ENCODE measurements at places on chromosomes 7 and 10.
A peak's percentile ranks its signal among the peaks of the same experiment; 100 is the strongest.

- no peak for DNase-seq
Measured at GRCh38 chr7:132218876-132219275, 357.4 kb downstream of the PLXNA4 start.

GRCh38 chr7:46256870-46257661 lies 336.0 kb upstream of the IGFBP3 start:
- no peak for DNase-seq

DNA sequence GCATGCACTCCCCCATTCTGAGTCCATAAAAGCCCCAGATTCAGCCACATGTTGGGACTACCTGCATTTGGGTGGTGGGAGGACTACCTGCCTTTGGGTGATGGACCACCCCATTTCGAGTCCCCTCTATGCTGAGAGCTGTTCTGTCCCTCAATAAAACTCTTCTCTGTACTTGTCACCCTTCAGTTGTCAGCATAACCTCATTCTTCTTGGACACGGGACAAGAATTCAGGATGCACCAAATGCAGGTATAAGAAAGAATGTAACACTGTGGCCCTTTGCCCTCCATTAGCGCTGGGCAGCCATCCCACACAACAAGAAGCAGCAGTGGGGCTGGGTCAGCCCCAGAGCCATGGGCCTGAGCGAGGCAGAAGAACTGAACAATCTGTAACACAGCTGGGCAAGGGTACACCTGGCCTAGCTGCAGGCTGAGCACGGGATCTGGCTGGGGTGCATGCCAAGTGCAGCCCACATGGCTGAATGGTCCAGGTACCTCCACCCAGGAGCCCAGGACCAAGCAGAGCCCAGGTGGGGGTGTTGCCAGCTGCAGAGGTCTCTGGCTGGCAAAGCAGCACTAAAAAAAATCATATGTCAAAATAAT lies 1344.3 kb upstream of the LRRTM3 start:
- DNase-seq = no peak

- DNase-seq = peak; percentile 18
Measured at GRCh38 chr10:58641095-58641531, 128.4 kb downstream of the BICC1 start.

DNA sequence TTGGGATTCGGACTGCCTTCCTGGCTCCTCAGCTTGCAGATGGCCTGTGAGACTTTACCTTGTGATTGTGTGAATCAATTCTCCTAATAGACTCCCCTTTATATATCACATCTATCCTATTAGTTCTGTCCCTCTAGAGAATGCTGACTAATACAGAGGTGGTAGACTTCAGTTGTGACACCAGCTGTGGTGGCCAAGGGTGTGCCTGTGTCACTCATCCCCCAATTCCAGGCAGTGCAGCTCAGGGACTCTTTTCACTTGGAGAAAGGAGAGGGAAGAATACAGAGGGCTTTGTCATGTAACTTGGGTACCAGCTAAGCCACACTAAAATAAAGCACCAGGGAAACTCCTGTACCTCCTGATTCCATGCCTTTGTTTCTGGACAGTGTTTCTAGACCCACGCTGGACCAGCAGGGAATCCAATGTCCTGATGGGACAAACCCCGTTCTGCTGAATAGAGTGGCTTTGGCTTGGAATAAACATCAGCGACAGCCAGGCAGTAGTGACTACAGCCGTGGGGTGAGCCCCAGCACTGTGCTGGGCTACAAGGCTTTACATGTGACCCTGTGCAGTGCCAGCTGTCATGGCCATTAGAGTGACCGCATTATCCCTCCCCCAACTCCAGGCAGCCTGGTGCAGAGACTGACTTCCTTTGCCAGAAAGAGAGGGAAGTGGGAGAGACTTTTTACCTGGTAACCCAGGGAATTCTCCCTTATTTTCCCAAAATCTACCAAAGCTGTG lies 233.6 kb downstream of the ANK3 start:
- no peak for DNase-seq

DNA sequence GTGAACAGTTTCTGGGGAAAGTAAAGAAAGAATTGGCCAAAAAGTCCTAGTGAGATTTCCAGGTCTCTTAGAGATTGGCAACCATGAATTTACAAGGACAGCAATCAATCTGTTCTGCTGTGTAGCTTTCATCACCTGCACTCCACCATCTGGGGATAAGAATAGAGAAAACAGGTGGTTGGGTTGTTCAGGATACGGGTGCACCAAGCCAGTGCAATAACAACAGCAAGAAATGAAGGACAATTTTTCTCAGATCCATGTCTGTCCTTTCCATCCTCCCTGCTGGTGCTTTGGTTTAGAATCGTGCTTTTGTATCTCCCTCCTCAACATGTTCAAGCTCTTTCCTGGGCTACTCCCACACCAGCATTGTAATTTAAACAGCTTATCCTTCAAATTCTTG lies 787.7 kb downstream of the GRID1 start:
- DNase-seq = no peak

DNA sequence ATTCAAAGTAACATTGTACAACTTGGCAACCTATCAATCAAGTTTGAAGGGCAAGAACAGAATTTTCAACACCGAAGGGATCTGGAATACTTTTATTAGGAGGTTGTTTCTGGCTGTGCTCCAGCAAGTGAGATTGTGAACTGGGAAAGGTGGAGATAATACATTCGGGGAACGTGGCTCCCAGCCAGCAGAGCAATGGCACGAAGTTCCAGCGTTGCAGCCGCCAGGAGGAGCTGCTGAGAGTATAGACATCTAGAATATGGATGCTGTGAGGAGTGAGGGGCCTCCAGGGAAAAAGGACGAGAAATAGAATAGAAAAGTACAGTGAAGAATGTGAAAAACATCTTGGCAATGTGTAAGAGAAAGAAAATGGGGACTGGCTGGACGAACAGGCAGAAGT lies 69.5 kb downstream of the TCERG1L start:
- DNase-seq = peak; percentile 0

DNA sequence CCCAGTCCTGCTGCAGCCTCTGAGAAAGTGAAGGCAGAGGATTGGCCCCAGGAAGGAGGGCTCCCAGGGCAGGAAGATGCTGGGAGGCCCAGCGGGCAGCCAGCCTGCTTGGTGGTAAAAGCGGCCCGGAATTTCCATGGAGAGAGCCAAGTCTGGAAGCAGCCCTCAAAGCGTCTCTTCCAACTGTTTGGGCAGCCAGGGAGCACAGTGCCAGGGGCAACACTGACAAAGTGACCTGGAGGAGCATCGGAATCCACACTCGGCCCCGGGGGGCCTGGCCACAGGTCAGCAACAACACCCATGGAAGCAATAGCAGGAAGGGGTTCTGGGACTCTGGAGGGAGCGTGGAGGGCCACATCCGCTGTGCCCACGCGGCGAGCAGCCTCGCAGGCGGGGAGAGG lies 63.2 kb upstream of the FGFR2 start:
- no peak for DNase-seq

DNA sequence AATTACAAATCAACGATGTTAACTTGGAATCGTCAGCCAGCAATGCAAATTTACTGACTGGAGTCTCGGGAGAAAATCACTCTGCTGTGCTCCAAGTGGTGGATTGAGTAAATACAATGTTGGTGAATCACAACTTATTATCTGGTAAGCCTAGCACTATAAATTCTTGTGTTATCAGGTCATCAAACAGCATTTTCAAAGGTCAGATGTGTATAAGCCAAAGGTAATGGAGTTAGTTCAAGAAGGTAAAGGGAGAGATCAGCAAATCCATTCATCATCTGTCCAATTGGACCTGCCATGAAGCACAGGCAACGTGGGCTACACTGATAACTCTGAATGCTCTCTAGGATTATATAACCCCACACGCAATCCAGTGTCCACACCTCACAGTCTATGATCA lies 13.9 kb downstream of the CUBN start:
- peak; percentile 18 for DNase-seq

DNA sequence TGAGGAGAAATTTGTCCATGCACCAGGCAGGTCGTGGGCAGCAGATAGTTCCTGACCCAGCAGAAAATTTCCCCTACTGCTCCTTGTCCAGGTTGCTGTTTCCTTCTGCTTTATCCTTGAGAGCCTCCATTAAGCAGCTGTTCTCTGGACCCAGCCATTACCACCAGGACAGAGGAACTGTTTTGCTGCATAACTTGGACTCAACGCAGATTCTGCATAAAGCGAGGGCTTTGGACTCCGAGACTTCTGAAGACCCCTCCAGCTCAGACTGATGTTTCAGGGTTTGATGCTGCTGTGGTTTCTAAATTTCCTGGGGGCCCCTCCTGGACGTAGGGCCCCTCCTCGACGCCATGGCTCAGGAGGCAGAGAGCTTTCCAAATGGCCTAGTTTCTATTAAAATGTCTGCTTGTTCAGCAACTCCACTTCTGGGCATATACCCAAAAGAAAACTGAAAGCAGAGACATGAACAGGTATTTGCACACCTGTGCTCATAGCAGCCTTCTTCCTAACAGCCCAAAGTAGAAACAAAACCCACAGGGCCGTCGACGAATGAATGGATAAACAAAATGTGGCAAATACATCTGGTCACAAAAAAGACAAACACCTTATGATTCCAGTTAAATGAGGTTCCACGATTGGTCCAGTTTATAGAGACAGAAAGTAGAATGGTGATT lies 28.3 kb upstream of the LMTK2 start:
- no peak for DNase-seq

- DNase-seq = no peak
Measured at GRCh38 chr10:46171661-46172060, 115.1 kb upstream of the ANTXRL start.

DNA sequence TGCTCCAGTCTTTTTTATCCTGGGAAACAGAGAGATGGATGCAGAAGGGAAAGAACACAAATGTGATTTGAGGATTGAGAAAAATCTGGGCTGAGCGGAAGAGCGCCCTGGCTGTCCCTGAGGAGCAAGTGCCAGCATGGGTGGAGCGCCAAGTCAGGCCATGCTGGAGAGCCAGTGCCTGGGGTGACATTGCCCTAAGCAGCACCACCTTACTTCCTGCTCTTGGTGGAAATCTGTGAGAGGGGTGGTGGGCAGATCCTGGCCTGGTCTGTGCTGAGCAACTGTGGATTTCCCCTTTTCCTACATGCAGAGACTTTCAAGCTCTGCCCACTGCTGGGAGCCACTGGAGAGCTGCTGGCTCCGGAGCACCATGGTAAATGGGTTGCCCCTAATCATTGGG lies 36.9 kb downstream of the DDIT4 start:
- no peak for DNase-seq

DNA sequence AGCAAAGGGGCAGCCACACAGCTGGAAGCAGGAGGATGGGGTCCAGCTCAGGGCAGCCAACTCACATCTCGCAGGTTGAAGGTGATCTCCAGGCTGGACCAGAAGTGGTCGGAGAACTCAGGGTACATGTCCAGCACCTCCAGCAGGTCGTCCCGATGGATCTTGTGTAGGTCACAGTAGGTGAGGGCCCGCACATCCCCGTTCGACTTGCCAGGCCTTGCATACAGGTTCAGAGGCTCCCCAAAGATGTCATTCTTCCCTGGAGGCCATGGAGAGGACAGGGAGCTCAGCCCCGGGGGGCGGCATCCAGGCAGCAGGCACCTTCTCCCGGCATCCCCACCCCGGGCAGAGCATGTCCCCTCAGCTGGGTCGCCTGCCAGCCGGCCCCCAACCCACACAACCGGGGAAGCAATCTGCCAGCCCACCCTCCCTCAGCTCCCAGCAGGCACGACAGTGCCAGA lies 29.3 kb downstream of the KCNH2 start:
- DNase-seq = no peak

GRCh38 chr10:119209035-119209735 lies 1.8 kb downstream of the GRK5 start:
- DNase-seq = no peak

GRCh38 chr7:109235316-109235715 lies 665.6 kb downstream of the DNAJB9 start:
- DNase-seq = no peak

DNA sequence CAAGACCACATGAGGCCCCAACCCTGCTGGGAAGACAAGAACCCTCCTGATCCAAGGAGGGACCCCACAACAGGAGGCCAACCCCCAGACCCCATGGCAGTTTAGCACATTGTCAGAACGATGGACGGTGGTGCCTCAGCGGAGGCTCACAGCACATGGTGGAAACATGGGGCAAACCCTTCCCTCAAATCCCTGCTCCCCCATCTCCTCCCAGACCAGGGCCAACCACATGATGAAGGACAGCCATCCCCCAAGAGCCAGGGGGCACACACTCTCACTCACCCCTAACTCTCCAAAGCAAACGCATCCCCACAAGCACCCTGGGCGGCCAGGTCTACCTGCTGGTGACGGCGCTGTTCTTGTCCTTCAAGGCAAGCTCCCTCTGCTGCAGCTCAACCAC lies 83.9 kb downstream of the MAD1L1 start:
- DNase-seq = no peak

DNA sequence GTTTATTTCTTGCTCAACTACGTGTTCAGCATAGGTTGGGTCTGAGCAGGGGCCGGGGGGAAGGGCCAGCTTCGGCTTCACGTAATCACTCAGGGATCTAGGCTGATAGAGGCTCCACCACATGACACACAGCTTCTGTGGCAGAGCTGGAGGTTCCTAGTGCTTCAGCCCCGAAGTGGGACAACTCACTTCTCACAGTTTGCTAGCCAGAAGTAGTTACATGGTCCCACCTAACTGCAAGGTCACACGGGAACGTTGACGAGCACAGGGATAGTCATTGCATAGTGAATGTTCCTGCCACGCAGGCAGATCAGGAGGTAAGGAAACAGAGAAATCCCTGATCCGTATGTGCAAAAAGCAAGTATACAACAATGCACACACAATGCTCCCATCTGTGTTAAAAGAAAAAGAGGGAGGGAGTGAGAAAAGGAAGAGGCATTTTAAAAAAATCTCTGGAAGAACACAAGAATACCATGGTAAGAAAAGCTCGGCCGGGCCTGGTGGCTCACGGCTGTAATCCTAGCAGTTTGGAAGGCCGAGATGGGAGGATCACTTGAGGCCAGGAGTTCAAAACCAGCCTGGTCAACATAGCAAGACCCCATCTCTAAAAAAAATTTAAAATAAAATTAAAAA lies 16.9 kb downstream of the SMURF1 start:
- DNase-seq = no peak

DNA sequence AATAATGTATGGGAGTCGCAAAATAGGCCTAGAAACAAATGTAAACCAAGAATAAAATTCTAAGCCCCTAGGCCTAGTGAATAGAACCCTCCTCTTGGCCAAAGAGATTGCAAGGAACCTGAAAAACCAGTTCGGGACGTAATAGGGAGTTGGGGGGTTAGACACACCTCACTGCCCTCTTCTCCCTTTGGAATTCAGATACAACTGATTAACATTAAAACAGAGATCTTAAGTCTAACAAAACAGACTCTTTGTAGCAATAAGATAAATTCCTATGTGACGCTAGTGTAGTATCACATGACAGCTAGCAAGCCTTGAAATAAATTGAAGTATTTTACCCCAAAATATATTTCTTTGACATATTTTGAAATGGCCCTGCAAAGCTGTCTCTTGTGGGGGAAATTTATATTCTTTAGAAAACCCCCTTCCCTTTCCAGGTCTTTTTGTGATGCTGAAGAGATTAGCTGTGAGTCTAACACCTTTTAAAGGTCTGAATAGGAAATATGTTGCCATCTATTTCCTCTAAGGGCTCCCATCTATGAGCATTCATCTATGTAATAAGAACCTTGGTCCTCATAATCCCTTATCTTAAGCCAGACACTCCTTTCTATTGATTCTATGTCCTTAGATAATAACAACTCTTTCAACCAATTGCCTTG lies 623.4 kb upstream of the NRG3 start:
- DNase-seq = no peak

- no peak for DNase-seq
Measured at GRCh38 chr7:14937581-14937980, 35.0 kb upstream of the DGKB start.

GRCh38 chr7:47196106-47196645 lies 385.7 kb downstream of the TNS3 start:
- DNase-seq = no peak

- no peak for DNase-seq
Measured at GRCh38 chr7:139893461-139893860, 64.4 kb downstream of the TBXAS1 start.

All from HCT116 (cell line).